Activated CD8-positive, alpha-beta T cell treated with anti-CD3 and anti-CD28 coated beads, Interleukin-2, amount 10 ng/mL, durations not matched to agents 7 days and 5 days (primary cell): ENCODE measurements at places on chromosomes 16 and 17. TPM values are rescaled to one million over a fixed set of nuclear protein-coding genes. Genes with fewer than 3 reads are reported as not detected.

DNA sequence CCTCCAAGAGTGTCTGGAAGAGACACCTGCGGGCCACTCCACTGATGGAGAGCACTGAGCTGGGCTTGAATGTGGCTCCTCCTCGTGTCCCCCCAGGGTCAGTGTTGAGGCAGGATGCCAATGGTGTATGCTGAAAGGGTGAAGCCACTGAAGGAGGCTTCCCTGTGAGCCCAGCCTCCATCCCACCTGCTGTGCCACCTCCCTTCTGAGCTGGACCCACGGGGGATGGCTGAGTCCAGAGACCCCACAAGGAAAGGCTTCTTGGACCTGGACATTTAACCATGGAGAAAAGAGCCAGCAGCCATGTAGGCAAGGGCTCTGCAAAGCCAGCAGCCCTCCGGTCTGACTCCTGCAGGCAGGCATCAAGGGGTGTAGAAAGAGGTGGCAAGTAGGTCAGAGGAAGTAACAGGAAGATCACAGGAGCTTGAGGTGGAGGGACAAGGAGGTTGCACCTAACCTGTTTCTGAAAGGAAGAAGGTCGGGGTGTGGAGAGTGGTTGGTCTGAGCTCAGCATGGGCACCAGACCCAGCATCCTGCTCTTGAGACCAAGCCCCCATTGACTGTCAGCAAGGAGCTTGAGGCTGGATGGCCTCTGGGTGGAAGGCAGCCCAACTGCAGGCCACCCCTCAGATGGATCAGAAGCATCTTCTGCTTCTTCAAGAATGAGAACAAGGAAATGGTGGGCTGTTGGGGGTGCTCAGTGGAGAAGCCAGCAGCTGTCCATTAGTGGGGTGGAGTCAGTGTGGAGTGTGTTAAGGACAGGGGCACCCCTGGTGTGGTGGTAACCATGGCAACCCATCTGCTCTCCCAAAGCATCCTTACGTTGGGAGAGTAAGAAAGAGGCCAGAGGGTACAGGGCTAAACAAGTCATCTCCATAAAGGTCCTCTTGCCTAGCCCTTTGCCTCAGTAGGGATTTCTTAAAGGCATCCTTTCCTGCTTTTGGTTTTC is 80.7 kb downstream of the PLD6 start:
- H3K4me3 ChIP-seq = peak overlapping the region; percentile 60
- peaks cover 66% of the 10 kb centered on the region for H3K4me1 ChIP-seq

GRCh38 chr17:1087381-1088241 is 90.7 kb downstream of the TIMM22 start:
- no peak overlapping the region for H3K4me3 ChIP-seq
- H3K27me3 ChIP-seq = no peaks in the 10 kb centered on the region
- H3K4me1 ChIP-seq = peaks cover 1% of the 10 kb centered on the region
- DNase-seq = peak; percentile 27
- H3K27ac ChIP-seq = no peak overlapping the region
- peaks cover 16% of the 10 kb centered on the region for H3K36me3 ChIP-seq

DNA sequence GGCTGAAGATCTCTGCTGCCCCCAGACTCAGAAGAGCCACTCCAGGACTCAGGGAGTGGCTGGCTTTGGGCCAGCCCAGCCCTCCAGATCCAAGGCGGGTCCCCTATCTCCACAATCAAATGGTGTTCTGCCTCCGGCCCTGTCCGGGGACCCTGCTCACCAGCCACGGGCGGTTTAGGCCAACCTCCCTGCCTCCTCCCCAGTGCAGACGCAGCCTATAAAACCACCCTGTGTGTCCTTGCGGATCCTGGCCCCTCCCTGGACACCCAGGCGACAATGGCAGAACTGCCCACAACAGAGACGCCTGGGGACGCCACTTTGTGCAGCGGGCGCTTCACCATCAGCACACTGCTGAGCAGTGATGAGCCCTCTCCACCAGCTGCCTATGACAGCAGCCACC is at the start of gene SLC12A3:
Gene SLC12A3, plus strand, starts transcription at position 248 of the 400 bp plus-strand sequence. Its CDS starts 29 bp downstream, at position 277.
- no peak within 1 kb of the TSS for H3K27ac ChIP-seq
- no peak within 1 kb of the TSS for H3K4me3 ChIP-seq
- no peaks in the 10 kb centered on the region for H3K36me3 ChIP-seq
- H3K27me3 ChIP-seq = no peaks in the 10 kb centered on the region
- DNase-seq = no peak

DNA sequence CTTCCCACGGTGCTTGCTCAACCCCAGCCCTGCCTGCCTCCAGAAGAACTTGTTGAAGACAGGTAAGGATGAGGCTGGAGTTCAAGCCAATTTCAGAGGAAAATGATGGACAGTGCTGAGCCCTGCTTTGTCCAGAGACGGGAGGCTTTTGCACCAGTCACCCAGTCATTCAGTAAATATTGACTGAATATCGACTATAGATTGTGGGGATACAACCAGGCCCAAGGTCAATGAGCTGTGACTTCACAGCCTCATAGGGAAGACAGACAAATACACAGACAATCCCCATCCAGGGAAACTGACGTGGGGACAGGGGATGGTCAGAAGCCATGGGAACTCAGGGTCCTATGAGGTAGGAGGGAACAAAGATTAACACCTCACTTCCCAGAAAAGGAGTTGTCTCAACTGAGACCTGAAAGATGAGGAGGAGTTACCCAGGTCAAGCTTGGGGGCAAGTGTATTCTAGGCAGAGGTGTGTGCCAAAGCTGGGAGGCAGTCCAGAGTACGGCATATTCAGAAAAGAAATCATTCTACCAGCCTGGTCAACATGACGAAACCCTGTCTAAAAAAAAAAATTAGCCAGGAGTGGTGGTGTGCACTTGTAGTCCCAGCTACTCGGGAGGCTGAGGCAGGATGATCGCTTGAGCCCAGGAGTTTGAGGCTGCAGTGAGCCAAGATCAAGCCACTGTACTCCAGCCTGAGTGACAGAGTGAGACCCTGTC is 5.9 kb upstream of the DOC2A start:
- H3K36me3 ChIP-seq = peaks cover 2% of the 10 kb centered on the region
- DNase-seq = no peak
- H3K4me3 ChIP-seq = no peak overlapping the region
- peaks cover 26% of the 10 kb centered on the region for H3K27me3 ChIP-seq
- no peak overlapping the region for H3K27ac ChIP-seq

GRCh38 chr17:74690409-74690825 is 22.3 kb downstream of the CD300LF start:
- no peak overlapping the region for H3K4me3 ChIP-seq
- H3K4me1 ChIP-seq = peaks cover 30% of the 10 kb centered on the region
- H3K27ac ChIP-seq = no peak overlapping the region
- DNase-seq = no peak

- H3K27ac ChIP-seq = no peak overlapping the region
- H3K27me3 ChIP-seq = no peaks in the 10 kb centered on the region
- no peak for DNase-seq
- H3K36me3 ChIP-seq = peaks cover 15% of the 10 kb centered on the region
- peaks cover 10% of the 10 kb centered on the region for H3K4me1 ChIP-seq
- no peak overlapping the region for H3K4me3 ChIP-seq
Observed at GRCh38 chr16:23940111-23940510, 104.3 kb downstream of the PRKCB start.

GRCh38 chr17:47315451-47316266 is 8.1 kb upstream of the EFCAB13 start:
- H3K4me1 ChIP-seq = no peaks in the 10 kb centered on the region
- no peak overlapping the region for H3K27ac ChIP-seq
- H3K27me3 ChIP-seq = peaks cover 9% of the 10 kb centered on the region
- no peaks in the 10 kb centered on the region for H3K36me3 ChIP-seq
- no peak overlapping the region for H3K4me3 ChIP-seq
- DNase-seq = peak; percentile 57

GRCh38 chr17:72158895-72159885 is 38.4 kb downstream of the SOX9 start:
- H3K36me3 ChIP-seq = no peaks in the 10 kb centered on the region
- no peak overlapping the region for H3K4me3 ChIP-seq
- DNase-seq = no peak
- no peaks in the 10 kb centered on the region for H3K4me1 ChIP-seq
- no peak overlapping the region for H3K27ac ChIP-seq

DNA sequence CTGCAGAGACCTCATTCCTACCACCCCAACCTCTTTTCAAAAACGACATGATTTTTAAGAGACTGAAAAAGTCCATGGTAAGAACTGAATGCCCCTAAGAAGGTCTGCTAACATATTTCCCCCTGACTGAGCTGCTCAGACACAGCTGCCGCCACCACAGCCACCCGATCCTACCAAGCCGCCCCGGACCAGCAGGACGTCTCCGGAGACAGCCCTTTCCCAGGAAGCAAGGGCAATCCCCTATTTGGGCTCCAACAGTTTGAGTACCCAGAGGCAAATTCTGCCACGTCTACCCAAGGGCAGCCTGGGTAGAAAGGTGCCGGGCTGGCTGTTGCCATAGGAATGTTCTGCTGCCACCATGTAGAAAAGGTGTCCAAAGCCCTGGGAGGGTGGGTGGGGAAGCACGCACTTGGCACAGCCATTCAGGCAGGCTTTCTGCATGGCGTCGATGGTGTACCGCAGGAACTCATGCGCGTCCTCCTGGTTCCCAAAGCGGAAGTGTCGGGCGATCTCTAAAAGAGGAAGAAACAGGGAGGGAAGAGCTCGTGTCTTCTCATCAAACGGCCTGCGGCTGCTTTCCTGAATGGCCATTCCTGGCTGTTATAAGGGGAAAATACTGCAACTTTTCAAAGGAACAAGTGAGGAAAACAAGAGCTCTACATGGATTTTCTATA is 13.6 kb downstream of the USP36 start:
- H3K4me3 ChIP-seq = no peak overlapping the region
- H3K36me3 ChIP-seq = peaks cover 76% of the 10 kb centered on the region
- peak overlapping the region; percentile 16 for H3K27ac ChIP-seq
- DNase-seq = no peak
- H3K4me1 ChIP-seq = peaks cover 20% of the 10 kb centered on the region

GRCh38 chr16:88132836-88133506 is 181.7 kb downstream of the BANP start:
- H3K27me3 ChIP-seq = peaks cover 3% of the 10 kb centered on the region
- no peak overlapping the region for H3K27ac ChIP-seq
- DNase-seq = no peak
- no peaks in the 10 kb centered on the region for H3K4me1 ChIP-seq
- H3K4me3 ChIP-seq = no peak overlapping the region

DNA sequence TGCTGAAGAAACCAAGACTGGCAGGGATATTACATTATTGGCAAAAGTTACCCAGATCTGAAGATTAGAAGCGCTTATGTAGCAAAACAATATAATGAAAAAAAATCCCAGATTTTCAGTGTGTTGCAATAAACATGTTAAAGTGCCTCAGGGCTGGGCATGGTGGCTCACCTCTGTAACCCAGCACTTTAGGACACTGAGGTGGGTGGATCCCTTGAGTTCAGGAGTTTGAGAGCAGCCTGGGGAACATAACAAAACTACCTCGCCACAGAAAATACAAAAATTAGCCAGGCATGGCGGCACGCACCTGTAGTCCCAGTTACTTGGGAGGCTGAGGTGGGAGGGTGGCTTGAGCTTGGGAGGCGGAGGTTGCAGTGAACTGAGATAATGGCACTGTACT is 6.8 kb downstream of the ZNF207 start:
- no peak overlapping the region for H3K4me3 ChIP-seq
- H3K4me1 ChIP-seq = peaks cover 53% of the 10 kb centered on the region
- no peak overlapping the region for H3K27ac ChIP-seq
- H3K36me3 ChIP-seq = peaks cover 71% of the 10 kb centered on the region
- no peaks in the 10 kb centered on the region for H3K27me3 ChIP-seq

DNA sequence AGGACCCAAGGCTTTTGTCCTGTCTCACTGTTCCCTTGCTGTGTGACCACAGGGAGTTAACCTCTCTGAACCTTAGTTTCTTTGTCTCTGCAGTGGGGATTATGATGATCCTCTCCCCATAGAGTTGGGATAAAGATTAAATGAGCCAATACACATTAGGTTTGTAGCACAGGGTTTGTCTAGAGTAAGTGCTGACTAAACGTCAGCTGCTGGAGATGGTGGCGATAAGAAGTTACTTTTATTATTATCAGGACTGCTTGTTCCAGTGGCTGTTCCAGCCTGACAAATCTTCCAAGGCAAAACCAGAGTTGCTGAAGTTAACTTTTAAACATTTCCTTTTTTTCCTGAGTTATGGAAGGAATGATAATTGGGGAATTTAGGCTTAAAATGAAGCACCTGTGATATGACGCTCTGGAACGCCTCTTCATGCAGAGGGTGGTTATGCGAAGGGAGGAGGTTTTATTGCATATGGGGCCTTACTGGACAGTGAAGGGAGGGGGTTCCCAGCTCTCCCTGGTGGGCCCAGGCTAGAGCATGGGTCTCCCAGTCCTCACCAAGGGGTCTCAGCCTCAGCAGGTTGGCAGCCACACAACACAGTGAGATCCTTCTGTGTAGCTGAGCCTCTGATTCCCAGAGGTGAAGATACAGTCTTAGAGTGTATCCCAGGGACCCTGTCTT is 35.8 kb downstream of the PLCG2 start:
- H3K4me1 ChIP-seq = peaks cover 37% of the 10 kb centered on the region
- H3K36me3 ChIP-seq = peaks cover 10% of the 10 kb centered on the region
- H3K4me3 ChIP-seq = no peak overlapping the region
- peaks cover 13% of the 10 kb centered on the region for H3K27me3 ChIP-seq

GRCh38 chr16:242281-242680 is 7.7 kb downstream of the FAM234A start:
- no peak for DNase-seq
- H3K36me3 ChIP-seq = no peaks in the 10 kb centered on the region
- H3K27ac ChIP-seq = no peak overlapping the region
- H3K27me3 ChIP-seq = no peaks in the 10 kb centered on the region
- no peak overlapping the region for H3K4me3 ChIP-seq
- H3K4me1 ChIP-seq = peaks cover 3% of the 10 kb centered on the region

GRCh38 chr17:42185621-42185930 is 324 bp upstream of the HCRT start:
- H3K4me1 ChIP-seq = peaks cover 49% of the 10 kb centered on the region
- H3K27ac ChIP-seq = no peak overlapping the region
- H3K27me3 ChIP-seq = peaks cover 13% of the 10 kb centered on the region
- DNase-seq = no peak
- H3K4me3 ChIP-seq = no peak overlapping the region

- no peak for DNase-seq
- H3K36me3 ChIP-seq = no peaks in the 10 kb centered on the region
- H3K27ac ChIP-seq = no peak overlapping the region
- H3K4me1 ChIP-seq = peaks cover 4% of the 10 kb centered on the region
- H3K4me3 ChIP-seq = no peak overlapping the region
- H3K27me3 ChIP-seq = peaks cover 33% of the 10 kb centered on the region
Observed at GRCh38 chr17:49941427-49941826, 27.6 kb upstream of the DLX4 start.

DNA sequence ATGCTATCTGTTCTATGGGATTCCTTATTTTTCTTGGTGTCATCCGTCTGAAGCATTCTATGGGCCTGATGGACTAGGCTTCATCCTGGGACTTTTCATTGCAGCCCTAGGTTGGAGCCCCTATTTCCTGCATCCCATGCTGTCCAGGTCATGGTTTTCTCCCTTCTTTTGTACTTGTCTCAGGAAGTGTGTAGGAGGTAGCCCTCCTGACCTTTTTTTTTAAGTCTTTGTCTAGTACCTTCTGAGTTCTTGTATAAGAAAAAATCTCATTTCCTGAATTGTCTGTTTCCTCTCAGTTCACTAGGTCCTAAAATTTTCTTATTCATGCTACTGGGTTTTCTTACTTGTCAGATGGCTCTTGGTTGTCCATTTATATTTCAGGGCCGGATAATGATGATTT is 6.0 kb downstream of the NDEL1 start:
- no peak overlapping the region for H3K4me3 ChIP-seq
- no peaks in the 10 kb centered on the region for H3K27me3 ChIP-seq
- DNase-seq = no peak
- peaks cover 39% of the 10 kb centered on the region for H3K4me1 ChIP-seq
- no peak overlapping the region for H3K27ac ChIP-seq
- peaks cover 27% of the 10 kb centered on the region for H3K36me3 ChIP-seq

The KRTAP2-2 gene
- not detected for total RNA-seq

The TP53TG3 gene
- total RNA-seq = not detected

The SLC16A13 gene
- 14.8 TPM for total RNA-seq

The MARVELD3 gene
- not detected for total RNA-seq

The MED9 gene
- 14.9 TPM for total RNA-seq

The CCL15 gene
- not detected for total RNA-seq

The CDH13 gene
- total RNA-seq = not detected

The SYT17 gene
- total RNA-seq = not detected

The TMEM114 gene
- total RNA-seq = not detected

The AMFR gene
- 39.0 TPM for total RNA-seq

The STAC2 gene
- total RNA-seq = not detected
